Coronary artery (tissue), 2 donors: ENCODE measurements at places on chromosomes 1 and 21.

DNA sequence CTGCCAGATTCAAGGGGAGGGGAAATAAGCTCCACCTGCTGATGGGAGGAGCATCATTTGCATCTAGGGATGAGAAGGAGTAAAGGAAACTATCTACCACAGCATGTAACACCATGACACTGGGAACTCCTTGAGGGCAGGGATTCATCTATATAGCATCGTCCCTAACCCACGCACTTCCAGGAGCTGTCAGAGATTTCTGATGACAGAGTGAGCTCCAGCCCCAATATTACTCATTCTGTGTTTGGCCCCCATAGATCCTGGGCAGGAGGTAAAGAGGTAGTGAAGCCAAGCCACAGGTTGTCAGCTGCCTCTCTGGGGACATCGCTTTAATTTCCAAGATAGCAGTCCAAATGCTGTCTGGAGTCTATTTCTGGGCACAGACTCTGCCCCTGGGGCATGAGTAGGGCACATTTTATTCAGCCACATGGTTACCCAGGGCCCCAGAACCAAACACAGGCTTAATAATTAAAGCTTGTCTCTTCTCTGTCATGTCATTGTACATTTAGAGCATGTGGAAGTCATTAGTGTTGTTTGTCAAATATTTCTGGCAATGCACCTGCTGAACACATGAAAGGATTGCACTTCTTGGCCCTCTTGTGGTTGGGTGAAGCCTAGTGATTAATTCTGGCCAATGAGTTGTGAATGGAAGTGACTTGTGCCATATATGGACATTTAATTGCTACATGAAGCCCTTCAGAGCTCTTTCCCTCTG is 105.9 kb upstream of the POU3F1 start:
- DNase-seq, result no peak

DNA sequence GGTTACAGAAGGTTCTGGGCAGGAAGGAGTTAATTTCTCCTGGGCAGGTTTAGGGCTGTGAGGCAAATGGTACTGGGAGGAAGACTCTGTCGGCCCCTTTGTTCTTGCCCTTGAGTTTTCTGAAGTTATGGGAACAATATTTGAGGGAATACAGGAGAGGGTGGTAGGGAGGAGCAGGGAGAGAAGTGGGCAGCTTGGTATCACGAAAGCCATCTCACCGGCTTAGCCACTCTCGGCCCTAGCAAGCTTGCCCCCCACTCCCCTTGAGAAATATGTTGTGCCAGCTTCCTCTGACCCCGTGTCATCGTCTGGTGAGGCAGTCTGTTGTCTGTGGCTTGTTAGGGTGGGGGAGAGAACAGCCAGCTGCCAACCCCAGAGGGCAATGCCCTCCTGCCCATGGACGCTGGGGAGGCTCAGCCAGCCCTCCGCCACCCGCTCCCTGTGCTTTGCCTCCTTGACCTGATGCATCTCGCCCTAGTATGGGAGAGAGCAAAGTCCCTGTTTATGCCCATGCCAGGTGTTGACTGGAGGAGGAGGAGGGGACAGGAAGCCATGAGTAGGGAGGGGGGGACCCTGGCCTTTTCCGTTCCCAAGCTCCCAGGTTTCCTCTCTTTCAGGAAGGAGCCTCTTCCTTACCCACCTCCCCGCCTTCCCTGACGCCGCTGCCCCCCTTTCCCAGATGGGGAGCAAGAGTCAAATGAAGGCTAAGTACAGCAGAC is 1.2 kb downstream of the EFNA1 start:
- DNase-seq, result no peak

DNA sequence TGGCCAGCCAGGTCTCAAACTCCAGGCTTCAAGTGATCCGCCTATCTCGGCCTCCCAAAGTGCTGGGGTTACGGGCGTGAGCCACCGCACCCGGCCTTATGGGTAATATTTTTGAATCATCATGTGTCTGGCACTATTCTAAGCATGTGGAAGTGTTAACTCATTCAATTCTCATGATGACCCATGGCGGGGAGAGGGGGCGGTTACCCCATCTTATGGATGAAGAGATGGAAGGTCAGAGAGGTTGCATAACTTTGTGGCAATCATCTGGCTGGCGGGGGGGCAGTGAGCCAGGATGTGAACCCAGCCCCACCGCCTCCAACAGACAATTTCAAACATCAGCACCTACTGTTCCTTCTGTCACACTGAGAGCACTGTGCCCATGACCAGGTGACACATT is 11.5 kb upstream of the TAS1R2 start:
- DNase-seq, result no peak

DNA sequence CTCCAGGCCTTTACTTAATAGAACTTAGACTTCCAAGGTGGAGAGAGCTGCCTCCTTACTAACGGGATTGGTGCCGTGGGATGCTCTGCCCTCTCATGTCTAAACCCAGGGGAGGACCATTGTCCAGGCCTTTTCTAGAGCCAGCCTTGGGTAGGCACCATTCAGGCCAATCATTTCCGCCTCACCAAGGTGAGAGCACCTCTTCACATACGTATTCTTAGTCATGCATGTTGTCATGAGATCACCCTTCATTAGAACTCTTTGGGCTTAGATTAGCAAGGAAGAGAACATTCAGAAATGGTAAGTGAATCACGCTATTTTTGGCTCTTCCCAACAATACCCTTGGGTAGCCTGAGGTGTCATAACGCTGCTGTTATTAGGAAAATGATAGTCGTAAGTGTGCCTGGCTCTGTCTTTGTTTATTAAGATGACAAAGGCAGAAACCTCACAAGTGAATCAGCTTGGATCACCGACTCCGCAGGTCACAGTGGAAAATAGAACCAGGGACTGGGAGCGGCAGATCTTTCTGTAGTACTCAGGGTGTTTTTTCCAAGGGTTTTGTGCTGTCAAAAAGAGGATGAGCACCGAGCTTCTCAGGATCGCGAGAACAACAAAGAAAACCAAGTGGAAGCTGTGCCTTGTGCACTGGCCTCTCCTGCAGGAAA is 55.0 kb downstream of the HUNK start:
- DNase-seq, result no peak

- DNase-seq, result no peak
These were observed 4.2 kb downstream of the KISS1 start for GRCh38 chr1:204192046-204192445.

GRCh38 chr1:177181280-177181630 is 10.5 kb downstream of the BRINP2 start:
- no peak for DNase-seq

- no peak for DNase-seq
These were observed 105.8 kb downstream of the SMYD2 start for GRCh38 chr1:214386747-214387146.

GRCh38 chr1:218367118-218367517 is 22.0 kb downstream of the TGFB2 start:
- no peak for DNase-seq

DNA sequence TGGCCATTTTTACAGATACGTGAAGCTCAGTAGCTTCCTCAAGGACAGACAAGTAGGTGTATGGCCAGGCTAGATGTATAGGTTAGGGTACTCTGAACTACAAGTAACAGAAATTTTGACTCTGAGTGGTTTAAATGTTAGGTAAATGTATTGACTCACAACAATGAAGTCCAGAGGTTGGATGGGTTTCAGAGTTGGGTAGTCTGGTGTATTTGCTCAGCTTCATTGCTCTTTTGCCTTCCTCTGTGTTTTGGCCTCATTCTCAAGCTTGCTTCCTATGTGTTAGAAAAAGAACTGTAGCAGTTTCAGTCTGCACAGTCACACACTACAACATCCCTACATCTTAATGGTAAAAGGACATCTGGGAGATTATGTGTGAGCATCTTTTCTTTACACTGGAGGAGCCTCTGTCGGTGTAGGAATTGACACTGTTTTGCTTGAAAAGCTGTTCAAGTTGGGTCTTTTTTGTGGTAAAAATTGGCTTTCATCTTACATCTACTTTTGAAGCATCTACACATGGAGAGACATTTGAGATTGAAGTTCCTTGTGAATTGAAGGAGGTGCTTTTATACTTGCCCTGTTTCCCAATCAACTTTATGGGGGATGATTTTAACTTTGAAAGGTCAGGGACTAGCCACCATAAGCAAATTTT is 64.4 kb downstream of the MAST2 start:
- no peak for DNase-seq

- peak; percentile 58 for DNase-seq
These were observed at the start of gene KCNE2 for GRCh38 chr21:34363733-34364132. KCNE2 (plus strand) TSS chr21:34364006; CDS start chr21:34370479, 6,473 bp downstream.

DNA sequence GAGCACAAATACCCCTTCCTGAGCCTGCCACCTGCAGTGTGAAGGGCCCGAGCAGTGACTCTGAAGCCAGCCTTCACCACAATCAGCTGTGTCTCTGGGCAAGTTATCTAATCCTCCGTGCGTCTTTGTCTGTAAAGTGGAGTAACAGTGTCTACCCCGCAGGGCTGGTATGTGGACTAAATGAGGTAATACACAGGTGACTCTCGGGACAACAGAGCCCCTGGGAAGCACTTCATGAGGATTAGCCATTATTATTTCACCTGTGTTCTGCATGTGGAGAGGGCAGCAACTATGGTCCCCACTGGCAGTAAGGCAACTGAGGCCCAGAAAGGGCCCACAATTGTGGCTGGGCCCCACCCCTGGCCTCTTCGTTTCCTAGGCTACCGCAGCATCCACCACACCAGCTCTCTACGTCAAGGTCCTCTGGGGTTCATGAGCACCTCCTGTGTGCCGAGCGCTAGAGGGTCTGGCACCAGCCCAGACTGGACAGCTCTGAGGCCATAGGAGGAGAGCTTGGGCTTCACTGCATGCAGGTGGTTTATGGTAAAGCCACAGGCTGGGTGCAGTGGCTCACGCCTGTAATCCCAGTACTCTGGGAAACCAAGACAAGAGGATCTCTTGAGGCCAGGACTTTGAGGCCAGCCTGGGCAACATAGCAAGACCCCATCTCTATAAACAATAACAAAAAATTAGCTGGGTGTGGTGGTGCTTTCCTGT is 41.3 kb upstream of the LRP8 start:
- peak; percentile 16 for DNase-seq

GRCh38 chr1:17237561-17237903 is 11.4 kb upstream of the PADI3 start:
- DNase-seq, result no peak
